ENCODE measurements at places on chromosomes 12 and 14. TPM values are rescaled to one million over a fixed set of nuclear protein-coding genes. Genes with fewer than 3 reads are reported as not detected.
A peak's percentile ranks its signal among the peaks of the same experiment; 100 is the strongest.

Gene NOVA1
- total RNA-seq, result not detected

Gene GSC
- total RNA-seq, result not detected

Gene C12orf60
- not detected for total RNA-seq

Gene PLEKHD1
- total RNA-seq, result 0.74 TPM

- no peaks in the 10 kb centered on the region for H3K27me3 ChIP-seq
- DNase-seq, result no peak
- no peaks in the 10 kb centered on the region for H3K4me1 ChIP-seq
- H3K36me3 ChIP-seq, result no peaks in the 10 kb centered on the region
- no peak overlapping the region for H3K4me3 ChIP-seq
- no peak overlapping the region for H3K27ac ChIP-seq
These were observed 30.5 kb downstream of the TTC6 start for GRCh38 chr14:37625597-37626595.

DNA sequence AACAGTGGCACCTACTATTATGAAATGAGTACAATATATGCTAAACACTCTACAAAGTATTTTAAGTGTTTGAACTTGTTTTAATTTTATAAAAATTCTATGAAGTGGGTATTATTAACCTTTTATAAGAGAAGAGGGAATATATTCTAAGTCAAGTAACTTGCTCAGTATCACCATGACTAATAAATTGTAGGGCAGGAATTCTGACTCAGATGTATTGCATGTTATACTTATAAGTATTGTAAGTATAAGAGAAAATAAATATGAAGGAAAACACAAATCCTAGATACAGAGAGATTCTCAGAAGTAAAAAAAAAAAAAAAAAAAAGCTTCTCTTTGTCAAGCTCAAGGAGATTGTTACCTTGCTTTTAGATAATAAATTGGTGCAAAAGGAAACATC is 893.2 kb downstream of the SLC16A7 start:
- no peak overlapping the region for H3K4me3 ChIP-seq
- DNase-seq, result no peak
- H3K4me1 ChIP-seq, result no peaks in the 10 kb centered on the region

GRCh38 chr12:34595749-34596733 is 573.7 kb downstream of the ALG10 start:
- H3K36me3 ChIP-seq, result no peaks in the 10 kb centered on the region
- H3K27me3 ChIP-seq, result no peaks in the 10 kb centered on the region
- no peaks in the 10 kb centered on the region for H3K4me1 ChIP-seq
- DNase-seq, result no peak

- H3K4me3 ChIP-seq, result no peak overlapping the region
- H3K36me3 ChIP-seq, result peaks cover 60% of the 10 kb centered on the region
- no peak for DNase-seq
- H3K27ac ChIP-seq, result no peak overlapping the region
These were observed 4.8 kb downstream of the IFFO1 start for GRCh38 chr12:6551063-6551461.

GRCh38 chr12:16048511-16048910 is 137.4 kb downstream of the DERA start:
- no peak for DNase-seq
- H3K27ac ChIP-seq, result no peak overlapping the region
- H3K4me1 ChIP-seq, result no peaks in the 10 kb centered on the region
- no peak overlapping the region for H3K4me3 ChIP-seq

DNA sequence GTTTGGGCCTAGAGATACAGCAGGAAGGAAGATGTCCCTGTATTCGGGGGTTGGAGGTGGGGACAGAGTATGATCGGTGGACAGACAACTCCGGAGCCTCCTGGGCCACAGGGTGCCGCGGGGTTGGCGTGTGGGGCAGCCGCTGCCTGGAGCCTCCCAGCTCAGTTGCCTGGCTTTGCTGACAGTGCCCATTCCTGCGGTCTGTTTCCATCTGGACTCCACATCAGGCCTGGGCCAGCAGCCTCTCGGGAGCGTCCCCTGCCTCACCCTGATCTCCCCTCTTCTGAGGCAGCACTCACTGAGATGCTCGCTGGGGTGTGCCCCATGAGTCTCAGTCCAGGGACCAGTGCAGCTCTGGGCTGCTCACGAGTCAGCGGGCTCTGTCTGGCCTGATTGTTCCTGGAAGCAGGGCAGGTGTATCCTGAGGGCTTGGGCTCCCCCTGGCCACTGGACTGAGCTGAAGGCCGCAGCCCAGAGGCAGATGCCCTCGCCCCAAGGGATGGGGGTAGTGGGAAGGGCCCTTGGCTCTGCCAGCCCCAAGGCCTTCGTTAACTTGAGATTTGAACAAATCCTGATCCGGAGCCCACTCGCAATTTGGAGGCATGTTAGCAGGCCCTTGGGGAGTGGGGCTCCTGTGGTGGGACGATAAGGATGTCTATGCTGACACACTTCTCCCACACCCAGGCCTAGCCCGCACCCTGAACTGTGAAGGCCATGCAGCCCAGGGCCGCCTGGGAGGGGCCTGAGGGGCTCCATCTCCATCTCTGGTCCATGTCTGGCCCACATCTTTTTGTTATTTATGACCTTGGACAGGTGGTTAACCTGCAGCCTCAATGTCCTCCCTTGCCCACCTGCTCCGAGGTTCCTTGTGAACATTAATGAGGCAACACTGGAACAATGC is 7.5 kb downstream of the HIP1R start:
- peaks cover 23% of the 10 kb centered on the region for H3K36me3 ChIP-seq
- no peak overlapping the region for H3K4me3 ChIP-seq
- peaks cover 2% of the 10 kb centered on the region for H3K4me1 ChIP-seq
- H3K27me3 ChIP-seq, result no peaks in the 10 kb centered on the region

DNA sequence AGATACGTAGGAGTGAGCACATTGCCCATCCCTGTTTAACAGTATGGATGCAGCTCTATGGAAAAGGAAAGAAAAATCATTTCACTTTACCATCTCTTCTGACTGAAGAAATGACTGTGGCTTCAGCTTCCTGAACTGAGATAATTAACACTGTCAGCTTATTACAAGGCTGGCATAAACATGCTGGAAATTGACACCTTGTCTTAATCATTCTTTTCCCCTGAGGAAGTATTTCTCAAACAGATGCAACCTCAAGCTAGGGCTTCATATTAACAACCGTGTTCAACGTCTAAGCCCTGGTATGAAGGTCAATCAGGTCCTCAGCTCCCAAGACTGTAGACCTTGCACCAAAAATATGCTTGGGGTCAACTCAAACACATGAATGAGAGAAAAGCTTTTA is 25.0 kb downstream of the RERG start:
- H3K36me3 ChIP-seq, result no peaks in the 10 kb centered on the region
- no peak overlapping the region for H3K4me3 ChIP-seq
- no peak overlapping the region for H3K27ac ChIP-seq
- DNase-seq, result no peak
- no peaks in the 10 kb centered on the region for H3K27me3 ChIP-seq

GRCh38 chr12:55652352-55652751 is 15.7 kb downstream of the OR10P1 start:
- no peaks in the 10 kb centered on the region for H3K4me1 ChIP-seq
- no peak overlapping the region for H3K4me3 ChIP-seq
- no peak for DNase-seq
- no peaks in the 10 kb centered on the region for H3K27me3 ChIP-seq
- no peaks in the 10 kb centered on the region for H3K36me3 ChIP-seq
- H3K27ac ChIP-seq, result no peak overlapping the region

- H3K4me3 ChIP-seq, result no peak overlapping the region
- no peaks in the 10 kb centered on the region for H3K4me1 ChIP-seq
- no peaks in the 10 kb centered on the region for H3K36me3 ChIP-seq
These were observed 24.0 kb downstream of the TMEM132C start for GRCh38 chr12:128290938-128291337.

GRCh38 chr14:63214417-63215196 is 10.4 kb downstream of the RHOJ start:
- no peaks in the 10 kb centered on the region for H3K27me3 ChIP-seq
- H3K4me1 ChIP-seq, result no peaks in the 10 kb centered on the region
- H3K27ac ChIP-seq, result no peak overlapping the region

DNA sequence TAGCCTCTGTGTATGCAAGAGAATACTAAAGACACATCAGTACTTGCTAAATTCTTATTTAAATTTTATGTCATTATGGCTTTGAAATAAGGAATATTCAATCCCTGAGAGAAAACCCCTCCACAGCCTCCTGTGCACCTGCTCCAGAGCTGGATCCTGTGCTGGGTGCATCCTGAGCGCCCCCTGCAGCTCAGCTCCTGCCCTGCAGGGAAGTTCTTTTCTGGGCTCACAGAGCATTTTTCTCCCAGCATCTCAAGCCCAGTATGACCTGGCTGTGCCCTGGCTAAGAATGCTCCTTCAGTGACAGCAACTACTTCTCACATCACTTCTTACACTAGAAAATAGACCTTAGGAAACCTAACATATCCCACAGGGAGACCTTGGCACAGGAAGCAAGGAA is 1211.7 kb downstream of the TMEM121 start:
- no peak overlapping the region for H3K27ac ChIP-seq
- no peak overlapping the region for H3K4me3 ChIP-seq
- no peak for DNase-seq
- no peaks in the 10 kb centered on the region for H3K27me3 ChIP-seq
- no peaks in the 10 kb centered on the region for H3K36me3 ChIP-seq

DNA sequence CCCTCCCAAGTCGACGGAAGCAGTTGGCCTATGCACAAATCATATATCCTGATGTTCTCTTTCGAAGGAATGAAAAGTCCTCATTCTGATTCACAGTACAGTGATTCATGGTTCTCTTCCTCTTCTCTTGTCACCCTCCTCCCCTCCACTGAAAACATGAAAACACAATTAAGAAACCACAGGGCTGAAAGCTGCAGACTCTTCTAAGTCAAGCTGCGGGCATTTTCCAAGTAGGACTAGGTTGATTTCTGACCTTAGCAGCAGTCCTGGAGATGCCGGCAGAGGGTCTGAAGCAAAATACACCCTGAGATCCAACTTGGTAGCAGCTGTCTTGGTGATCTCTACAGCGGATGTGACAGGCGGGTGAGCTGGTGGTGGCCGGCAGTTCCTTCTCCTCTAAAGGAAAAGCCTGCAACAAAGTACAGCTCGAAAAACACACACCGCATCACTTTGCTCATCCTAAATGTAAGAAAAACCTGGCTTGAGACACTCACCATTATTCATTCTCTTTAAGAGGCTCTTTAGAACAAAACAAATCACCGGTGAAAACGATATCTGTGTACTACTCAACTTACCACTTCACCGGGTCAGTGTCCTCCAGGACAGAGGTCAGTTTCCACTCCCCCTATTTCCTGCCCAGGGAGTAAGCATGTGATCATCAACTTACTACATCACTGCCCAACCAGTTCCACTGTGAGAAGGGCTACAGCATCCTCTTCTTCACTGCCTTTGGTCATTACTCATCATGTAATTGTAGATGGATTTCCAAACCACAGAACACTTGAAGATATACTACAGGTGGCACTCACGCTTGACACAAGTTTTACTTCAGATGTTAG is 6.0 kb downstream of the TMCC3 start:
- no peaks in the 10 kb centered on the region for H3K4me1 ChIP-seq
- no peaks in the 10 kb centered on the region for H3K36me3 ChIP-seq
- no peak for DNase-seq
- H3K27ac ChIP-seq, result no peak overlapping the region

GRCh38 chr12:72133497-72134055 is 138.6 kb upstream of the TRHDE start:
- H3K4me3 ChIP-seq, result no peak overlapping the region
- no peaks in the 10 kb centered on the region for H3K27me3 ChIP-seq
- DNase-seq, result no peak
- H3K27ac ChIP-seq, result no peak overlapping the region

DNA sequence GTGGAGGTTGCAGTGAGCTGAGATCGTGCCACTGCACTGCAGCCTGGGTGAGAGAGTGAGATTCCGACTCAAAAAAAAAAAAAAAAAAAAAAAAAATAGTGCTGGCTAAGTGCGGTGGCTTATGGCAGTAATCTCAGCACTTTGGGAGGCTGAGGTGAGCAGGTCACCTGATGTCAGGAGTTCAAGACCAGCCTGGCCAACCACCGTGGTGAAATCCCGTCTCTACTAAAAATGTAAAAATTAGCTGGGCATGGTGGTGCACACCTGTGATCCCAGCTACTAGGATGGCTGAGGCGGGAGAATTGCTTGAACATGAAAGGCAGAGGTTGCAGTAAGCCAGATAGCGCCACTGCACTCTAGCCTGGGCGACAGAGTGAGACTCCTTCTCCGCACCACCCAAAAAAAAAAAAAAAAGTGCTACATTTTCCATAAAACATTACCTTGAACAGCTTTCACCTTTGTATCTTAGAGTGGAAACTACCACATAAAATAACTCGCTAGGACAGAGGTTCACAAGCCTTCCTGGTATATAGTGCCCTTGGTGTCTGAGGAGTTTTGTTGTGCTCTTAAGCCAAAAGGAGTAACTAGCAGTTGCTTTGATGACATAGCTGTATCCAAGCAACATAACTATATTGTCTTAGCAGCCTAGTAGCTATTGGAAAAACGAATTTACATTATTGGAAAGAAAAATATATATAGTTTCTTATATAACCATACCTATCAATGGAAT is 11.1 kb downstream of the PTGES3 start:
- no peaks in the 10 kb centered on the region for H3K36me3 ChIP-seq
- no peaks in the 10 kb centered on the region for H3K27me3 ChIP-seq
- H3K4me3 ChIP-seq, result no peak overlapping the region
- peak overlapping the region; percentile 34 for H3K27ac ChIP-seq
- peaks cover 35% of the 10 kb centered on the region for H3K4me1 ChIP-seq

DNA sequence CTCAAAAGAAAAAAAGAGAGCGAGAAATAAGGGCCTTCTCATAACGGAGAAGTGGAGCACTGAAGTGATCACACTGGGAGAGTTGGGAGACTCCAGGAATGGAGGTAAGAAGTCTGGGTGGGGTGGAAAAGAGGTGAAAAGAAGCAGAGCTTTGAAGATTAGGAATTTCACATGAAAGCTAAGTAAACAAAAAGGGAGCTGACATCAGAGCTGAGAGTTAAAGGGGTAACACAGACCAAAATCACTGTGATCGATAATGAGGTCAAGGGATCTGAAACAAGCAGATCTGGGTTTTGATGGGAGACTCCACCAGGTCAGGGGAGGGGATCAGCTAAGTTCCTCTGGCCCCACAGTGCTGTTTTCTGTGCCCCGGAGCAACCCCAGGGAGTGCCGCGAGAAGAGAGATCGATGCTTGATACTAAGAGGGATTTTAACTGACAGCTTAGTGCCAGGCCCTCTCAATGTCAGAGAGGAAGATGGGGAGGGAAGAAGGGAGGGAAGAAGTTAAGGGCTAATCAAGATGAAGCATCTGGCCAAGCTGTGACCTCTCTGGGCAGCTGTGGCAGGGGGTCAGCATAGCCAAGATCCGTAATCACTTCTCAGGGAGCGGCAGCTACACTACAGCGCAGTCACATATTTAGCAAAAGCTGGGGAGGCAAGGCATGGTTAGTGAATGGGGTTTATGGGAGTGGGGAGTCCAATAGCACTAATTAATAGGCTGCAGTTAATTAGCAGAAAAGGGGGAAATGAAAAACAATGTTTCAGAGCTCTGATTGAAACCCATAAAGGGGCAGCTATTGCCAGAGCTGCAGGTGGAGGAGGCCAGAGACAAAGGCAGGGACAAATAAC is 8.0 kb downstream of the AQP6 start:
- no peaks in the 10 kb centered on the region for H3K27me3 ChIP-seq
- no peak for DNase-seq
- H3K36me3 ChIP-seq, result no peaks in the 10 kb centered on the region
- H3K4me3 ChIP-seq, result no peak overlapping the region
- H3K4me1 ChIP-seq, result no peaks in the 10 kb centered on the region
- no peak overlapping the region for H3K27ac ChIP-seq

Data from naive thymus-derived CD4-positive, alpha-beta T cell (primary cell).